ENCODE measurements at places on chromosomes 12 and 14.

GRCh38 chr12:63085120-63085519 is 65.9 kb downstream of the AVPR1A start:
- no peak for DNase-seq

DNA sequence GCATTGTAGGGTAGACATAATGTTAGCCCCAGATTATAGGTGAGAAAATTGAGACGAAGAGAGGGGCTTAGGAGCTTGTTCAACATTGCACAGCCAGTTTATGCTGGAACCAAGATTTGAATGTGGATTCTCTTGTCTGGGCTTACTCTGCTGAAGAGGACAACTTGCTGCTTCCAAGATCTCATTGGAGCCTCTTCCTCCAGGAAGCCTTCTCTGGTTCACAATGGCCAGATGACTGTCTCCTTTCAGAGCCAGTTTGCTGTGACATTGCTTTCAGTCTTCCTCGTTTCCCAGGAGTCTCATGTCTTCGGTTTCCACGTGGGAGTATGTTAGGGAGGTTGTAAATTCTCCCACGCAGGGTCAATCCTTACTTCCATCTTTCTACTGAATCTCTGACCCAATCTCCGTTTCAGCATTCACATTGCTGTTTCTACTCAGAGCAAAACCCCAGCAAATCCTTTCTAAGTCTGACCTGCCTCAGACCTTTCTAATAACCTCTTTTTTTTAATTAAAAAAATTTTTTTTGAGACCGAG is 62.2 kb upstream of the LHX5 start:
- no peak for DNase-seq

DNA sequence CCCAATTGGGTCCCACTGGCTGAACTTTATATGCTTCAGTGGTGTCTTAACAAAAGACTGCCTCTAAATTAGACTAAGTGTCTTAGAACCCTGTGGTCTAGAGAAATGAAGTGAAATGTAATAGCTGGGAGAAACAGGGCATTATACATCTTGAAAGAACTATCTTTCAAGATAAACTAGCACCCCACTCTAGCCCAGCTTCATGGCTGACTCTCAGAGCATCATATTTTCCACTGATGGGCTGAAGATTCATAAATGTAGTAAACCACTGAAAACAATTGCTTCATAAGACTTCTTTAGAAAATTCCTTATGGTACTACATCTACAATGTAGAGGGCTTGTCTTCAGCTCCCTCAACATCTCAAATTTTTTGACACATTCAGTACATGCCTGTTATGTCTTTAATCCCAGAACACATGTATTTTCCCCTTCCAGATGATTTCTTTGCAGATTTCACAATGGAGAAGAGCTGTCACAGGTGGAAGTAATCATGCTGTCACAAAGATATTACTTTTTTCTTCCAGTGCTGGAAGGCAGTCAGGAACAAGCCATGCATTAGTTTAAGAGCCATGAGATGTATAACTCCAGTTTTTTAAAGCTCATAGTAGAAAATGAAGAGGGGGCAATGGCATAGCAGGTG is 48.5 kb downstream of the IFNG-AS1 start:
- no peak for DNase-seq

- DNase-seq = no peak
Measured at GRCh38 chr12:77923882-77924281, 93.2 kb downstream of the NAV3 start.

GRCh38 chr12:34287986-34288962 is 266.0 kb downstream of the ALG10 start:
- DNase-seq = no peak

GRCh38 chr12:132487311-132487741 is 2.6 kb upstream of the FBRSL1 start:
- DNase-seq = no peak

GRCh38 chr12:108053512-108053911 is 75.6 kb upstream of the WSCD2 start:
- DNase-seq = no peak
